Omental fat pad (tissue), 4 donors: ENCODE measurements at places on chromosomes 1 and 21. TPM values are rescaled to one million over a fixed set of nuclear protein-coding genes. Genes with fewer than 3 reads are reported as not detected.

- no peak for DNase-seq
These were observed 29.2 kb downstream of the TRAF5 start for GRCh38 chr1:211355873-211356272.

DNA sequence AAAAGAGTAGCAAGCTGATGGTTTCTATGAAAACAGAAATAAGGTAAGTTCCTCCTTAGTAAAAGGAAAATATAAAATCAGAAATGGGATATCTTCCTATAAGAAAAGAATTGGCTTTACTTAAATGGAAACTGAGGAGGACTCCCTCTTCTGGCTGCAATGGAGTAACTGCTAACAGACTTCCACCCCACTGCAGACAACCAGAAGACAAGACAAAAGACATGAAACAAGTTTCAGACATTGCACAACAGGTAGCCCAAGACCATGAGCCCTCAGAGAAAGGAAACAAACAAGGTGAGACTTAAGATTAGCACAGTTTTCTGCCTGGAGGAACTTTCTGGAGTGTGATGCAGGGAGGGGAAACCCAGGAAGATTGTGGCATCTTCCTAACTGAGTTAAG, 17.0 kb upstream of the OLFML2B start:
- no peak for DNase-seq

GRCh38 chr1:173551699-173552098, 51.2 kb downstream of the SLC9C2 start:
- no peak for DNase-seq

- DNase-seq, result no peak
These were observed 459 bp downstream of the SERBP1 start for GRCh38 chr1:67429528-67430357.

- no peak for DNase-seq
These were observed 639.7 kb downstream of the LMO4 start for GRCh38 chr1:87968197-87968955.

- peak; percentile 48 for DNase-seq
These were observed at the start of gene BRWD1 for GRCh38 chr21:39313571-39314142. BRWD1 (minus strand) TSS chr21:39313632; CDS start chr21:39313491, 141 bp downstream.

GRCh38 chr21:32977216-32977615, 48.5 kb upstream of the OLIG2 start:
- no peak for DNase-seq

GRCh38 chr1:243462929-243463697, 207.3 kb downstream of the SDCCAG8 start:
- DNase-seq, result no peak

DNA sequence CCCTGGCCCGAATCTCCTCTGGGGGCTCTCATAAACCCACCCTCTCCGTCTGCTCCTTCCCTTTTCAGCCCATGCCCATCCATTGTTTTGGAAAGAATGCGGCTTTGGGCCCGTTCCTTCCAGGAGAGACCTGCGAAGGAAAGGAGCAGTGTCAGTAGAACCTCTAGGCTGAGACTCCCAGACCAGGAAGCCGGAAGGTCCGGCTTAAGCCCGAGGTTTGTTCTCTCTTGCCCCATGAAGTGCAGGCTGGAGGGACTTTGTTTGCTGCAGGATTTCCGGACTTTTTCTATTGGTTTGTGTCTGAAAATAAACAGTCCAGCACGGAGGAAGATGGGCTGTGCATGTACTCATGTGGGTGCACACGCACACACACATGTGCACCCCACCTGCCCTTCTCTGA, 49.8 kb downstream of the ELK4 start:
- no peak for DNase-seq

DNA sequence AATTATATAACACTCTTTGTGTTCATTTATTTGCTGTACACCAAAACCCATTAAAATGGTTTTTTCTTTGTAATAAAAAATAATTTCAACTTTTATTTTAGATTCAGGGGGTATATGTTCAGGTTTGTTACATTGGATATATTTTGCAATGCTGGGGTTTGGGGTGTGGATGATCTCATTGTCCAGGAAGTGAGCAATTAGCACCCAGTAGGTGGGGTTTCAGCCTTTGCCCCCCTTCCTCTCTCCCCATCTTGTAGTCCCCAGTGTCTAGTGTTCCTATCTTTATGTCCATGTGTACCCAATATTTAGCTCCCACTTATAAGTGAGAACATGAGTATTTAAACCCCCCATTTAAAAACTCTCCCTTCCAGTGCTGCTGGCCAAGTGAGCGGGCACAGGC, 184.6 kb downstream of the RHOU start:
- no peak for DNase-seq

DNA sequence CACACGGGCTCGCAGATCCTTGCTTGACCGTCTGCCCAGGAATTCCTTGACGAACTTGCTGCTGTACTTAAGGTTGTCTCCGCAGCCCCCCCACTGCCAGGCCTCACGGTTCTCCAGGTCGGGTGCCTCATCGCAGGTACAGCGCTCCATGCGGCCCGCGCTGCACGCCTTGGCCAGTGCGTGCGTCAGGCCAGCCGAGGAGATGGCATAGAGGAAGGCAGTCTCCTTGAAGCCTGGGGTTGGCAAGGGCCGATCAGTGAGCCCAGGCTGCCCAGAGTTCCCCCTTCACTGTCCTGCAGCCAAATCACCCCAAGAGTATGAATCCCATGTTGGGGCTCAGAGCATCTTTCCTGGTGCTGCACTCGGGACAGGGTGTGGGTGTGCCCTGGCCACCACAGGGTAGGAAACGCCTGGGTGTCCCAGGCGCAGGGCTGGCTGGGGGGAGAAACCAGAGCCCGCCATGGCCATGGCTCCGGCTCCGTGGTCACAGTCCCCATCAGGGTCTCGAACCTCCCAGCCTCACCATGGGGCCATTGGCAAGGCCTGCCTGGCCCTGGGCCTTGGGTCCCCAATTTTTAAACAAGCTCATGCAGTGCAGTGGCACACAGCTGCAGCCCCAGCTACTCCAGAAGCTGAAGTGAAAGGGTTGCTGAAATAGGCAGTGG, 23.4 kb downstream of the WNT9A start:
- no peak for DNase-seq

DNA sequence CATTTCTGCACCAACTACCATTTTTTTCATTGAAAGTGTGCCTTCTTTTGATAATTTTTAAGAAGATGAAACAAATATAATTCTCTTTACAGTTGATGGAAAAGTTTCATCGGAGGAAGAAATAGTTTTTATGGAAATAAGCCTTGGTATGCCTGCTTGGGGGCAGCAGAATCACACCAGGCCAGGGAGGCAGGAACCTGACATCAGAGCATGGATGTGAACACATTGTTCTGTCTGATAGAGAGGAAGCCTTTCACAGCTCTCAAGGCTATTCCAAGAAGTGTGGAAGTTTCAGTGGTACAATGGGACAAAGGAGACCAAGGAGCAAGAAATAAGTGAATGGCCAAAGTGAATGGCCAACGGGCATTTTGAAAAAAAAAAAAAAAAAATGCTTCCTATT, 162.2 kb upstream of the KCNK2 start:
- DNase-seq, result no peak

DNA sequence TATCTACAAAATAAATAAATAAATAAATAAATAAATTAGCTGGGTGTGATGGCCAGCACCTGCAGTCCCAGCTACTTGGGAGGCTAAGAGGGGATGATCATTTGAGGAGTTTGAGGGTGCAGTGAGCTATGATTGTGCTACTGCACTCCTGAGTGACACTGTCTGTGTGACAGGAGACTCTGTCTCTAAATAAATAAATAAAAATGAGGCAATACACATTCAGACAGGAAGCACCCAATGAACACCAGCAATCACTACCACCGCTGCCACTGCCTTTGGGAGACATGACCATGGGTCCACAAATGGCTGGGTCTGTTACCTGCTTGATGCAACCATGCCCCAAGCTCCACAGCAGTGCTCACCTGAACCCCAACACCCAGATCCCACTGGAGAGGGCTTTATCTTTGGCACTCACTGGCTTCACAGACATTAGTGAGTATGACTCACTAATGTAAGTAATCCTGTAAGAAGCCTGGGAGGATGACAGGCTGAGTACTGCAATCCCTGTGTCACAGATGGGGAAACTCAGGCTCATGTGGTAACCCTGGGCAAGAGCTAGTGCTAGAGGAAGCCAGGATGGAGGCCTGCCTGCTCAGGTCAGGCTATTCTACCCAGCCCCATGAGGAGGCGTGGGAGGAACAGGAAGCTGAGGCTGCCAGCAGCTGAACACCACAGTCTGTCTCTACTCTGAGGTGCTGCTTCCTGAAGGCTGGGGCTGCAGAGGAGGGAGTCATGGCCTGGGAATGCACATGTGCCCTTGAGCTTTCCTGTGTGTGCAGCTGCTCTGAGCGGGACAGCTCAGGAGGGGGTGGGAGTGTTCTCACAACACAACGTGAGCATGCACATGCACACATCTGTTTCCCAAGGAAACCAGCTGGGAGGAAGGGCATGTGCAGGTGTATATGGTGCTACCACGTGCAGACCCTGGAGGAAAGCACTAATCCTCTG, 43.0 kb downstream of the SLC9A1 start:
- peak; percentile 78 for DNase-seq

DNA sequence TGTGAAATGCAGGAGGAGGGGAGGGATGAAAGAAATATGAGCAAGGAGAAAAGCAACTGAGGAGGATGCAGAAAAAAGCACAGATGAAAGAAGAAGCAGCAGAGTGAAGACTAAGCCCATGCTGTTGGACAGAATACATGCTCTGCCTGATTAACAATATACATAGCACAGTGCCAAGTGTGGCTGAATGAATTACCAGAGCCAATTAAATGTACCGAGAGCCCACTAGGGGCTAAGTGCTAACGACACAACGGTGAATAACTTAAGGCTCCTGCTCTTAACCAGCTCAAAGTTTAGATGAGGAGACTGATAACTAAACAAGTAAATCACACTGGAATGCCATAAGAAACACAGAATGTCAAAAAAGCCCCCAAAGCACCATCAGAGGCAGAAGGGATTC, 15.6 kb downstream of the CADM3 start:
- no peak for DNase-seq

DNA sequence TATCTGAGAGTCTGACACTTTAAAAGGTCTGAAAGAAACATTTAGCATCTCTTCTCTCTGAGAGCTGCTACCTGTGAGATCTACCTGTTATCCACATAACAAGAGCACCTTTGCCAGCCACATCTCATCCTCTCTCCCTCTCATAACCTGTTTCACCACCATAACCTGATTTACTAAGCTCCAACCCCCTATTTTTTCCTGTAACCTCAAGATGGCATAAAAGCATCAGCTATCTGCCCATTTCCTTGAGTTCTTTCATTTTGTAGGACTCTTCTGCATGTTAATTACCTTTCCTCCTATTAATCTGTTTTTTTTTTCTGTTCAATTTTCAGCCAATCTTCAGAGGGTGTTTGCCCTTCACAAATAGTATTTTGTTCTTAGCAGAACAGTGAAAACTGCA, 136.5 kb upstream of the KCNK1 start:
- no peak for DNase-seq

- DNase-seq, result no peak
These were observed 19.0 kb upstream of the TLCD4 start for GRCh38 chr1:95098196-95098595.

GRCh38 chr1:209503196-209503595, 80.3 kb upstream of the CAMK1G start:
- DNase-seq, result no peak

DNA sequence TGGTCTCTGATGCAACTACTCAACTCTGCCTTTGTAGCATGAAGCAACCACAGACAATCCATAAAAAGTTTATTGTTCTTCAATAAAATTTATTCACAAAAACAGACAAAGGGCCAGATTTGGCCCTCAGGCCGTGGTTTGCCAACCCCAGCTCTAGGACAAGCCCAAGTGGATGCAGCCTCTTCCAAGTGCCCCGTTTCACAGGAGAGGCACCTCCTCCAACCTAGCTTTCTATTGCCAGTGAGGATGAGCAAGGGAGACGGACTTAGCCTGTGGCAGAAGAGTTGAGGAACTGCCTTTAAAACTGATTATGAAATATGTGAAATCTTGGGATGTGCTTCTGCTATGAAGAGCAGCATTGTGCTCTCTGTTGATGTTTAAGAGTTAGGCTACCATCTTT, 105.4 kb downstream of the PSMG1 start:
- DNase-seq, result no peak

DNA sequence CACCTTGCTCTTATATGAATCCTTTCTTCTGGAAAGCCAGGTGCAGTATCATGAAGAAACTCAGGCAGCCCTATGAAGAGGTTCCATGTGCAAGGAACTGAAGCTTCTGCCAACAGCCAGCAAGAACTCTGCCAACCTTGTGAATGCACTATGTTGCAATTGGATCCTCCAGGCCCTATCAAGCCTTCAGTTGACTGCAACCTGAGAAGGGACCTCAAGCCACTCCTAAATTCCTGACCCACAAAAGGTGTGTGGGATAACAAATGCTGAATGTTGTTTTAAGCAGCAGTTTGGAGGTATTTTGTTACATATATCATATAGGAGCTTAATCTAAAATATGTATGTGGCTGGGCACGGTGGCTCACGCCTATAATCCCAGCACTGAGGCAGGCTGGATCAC, 84.0 kb downstream of the RERE start:
- DNase-seq, result no peak

DNA sequence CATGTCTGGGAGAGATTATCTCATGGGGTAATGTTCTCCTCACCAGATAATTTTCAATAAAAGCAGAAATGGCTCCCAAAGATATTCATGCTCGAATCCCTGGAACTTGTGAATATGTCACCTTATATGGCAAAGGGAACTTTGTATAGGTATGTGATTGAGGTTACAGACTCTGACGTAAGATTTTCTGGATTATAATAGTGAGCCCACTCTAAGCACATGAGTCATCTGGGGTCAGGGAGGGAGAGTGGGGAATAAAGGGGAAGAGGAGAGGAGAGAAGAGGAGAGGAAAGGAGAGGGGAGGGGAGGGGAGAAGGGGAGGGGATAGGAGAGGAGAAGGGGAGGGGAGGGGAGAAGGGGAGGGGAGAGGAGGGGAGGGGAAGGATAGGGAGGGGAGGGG, 1193.9 kb downstream of the PLA2G4A start:
- no peak for DNase-seq

GRCh38 chr1:200493344-200493743, 83.5 kb upstream of the ZNF281 start:
- no peak for DNase-seq

DNA sequence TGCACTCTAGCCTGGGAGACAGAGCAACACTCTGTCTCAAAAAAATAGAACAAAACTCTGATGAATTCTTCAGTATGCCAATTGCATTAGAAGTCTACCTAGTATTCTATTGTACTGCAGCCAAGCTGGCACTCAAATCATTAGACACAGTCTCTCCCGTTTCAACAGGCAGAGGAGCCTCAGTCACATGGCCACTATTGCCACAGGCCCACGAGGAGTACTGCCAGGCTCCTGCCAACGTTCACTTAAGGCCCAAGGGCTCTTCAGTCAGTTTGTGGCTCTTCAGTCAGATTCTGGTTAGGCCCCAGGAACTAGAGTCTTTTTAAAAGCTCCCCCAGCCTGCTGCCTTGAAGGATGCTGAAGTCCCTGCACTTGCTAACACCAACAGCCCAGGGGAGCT, 73.4 kb downstream of the SH3BGR start:
- no peak for DNase-seq

GRCh38 chr1:3029991-3030662, 8.9 kb downstream of the ACTRT2 start:
- DNase-seq, result no peak

- no peak for DNase-seq
These were observed 27.3 kb upstream of the ZNF496 start for GRCh38 chr1:247358920-247359319.

Gene UBE4B
- total RNA-seq, result 48.4 TPM

Gene FCN3
- 56.0 TPM for total RNA-seq

Gene FCGR3B
- 3.7 TPM for total RNA-seq

Gene PERM1
- total RNA-seq, result 0.36 TPM

Gene SMIM1
- not detected for total RNA-seq

Gene TMEM201
- 4.5 TPM for total RNA-seq

Gene DPH2
- 18.1 TPM for total RNA-seq

Gene MX2
- total RNA-seq, result 35.8 TPM

Gene CENPS
- 5.4 TPM for total RNA-seq

Gene SDHC
- 66.3 TPM for total RNA-seq

Gene GBP5
- total RNA-seq, result 9.1 TPM

Gene SMAP2
- total RNA-seq, result 63.2 TPM

Gene NOS1AP
- 3.9 TPM for total RNA-seq
